Gastrocnemius medialis (tissue), 4 donors: ENCODE measurements at places on chromosomes 16 and 17.

DNA sequence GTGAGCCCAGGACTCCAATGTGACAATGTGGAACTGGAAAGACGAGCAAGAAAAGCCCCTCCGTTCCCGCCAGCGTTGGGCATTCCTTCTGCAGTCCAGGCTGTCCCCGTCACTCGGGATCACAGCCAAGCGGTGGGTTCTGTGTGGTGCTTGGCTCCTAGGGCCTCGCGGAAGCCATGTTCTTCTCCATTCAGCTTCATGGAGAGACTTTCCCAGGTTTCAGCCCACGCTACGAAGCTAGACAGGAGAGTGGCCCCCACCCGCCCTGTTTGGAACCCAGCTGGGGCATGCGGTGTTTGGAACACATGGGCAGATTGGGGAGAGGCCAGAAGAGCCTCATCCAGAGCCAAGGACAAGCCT lies 5.8 kb downstream of the LMF1 start:
- DNase-seq = no peak

DNA sequence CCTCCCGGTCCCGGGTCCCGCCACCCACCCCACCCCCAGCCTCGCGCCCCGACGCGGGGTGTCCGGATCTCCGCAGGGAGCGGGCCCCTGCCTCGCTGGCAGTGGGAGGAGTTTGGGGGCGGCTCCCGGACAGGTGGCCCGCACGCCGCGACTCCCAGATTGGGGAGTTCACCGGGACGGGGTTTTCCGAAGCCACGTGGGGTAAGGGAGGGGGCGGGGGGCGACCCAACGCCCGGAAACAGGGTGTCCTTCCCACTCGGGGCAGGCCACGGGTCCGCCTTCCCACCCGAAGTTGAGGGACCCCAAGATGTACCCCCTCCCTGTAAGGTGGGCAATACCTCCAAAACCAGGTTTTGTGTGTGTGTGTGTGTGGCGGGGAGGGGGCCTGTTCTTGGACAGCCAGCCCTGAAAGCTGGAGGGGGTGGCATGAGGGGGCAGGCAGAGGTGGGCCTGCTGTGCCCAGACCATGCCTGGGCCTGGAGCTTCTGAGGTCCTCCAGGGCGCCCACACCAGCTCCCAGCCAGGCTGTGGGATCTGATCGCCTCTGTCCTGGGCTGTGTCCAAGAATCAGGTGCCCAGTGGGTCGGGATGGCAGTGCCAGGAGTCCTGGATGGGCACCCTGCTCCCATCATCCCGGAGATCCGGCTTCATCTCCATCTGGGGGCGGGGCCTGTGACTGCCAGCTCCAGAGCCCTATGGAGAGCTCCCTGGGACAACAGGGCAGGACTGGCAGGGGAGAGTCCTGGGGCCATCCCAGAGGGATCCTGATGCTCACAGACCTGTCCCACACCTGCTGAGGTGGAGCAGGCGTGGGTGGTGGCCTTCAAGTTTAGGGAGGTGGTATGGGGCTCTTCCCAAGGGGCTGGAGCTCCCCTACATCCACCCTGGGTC lies 767 bp downstream of the SYNGR2 start:
- peak; percentile 71 for DNase-seq

- DNase-seq = no peak
Observed at GRCh38 chr17:38969281-38969680, 2.1 kb upstream of the FBXO47 start.

- DNase-seq = no peak
Observed at GRCh38 chr17:31915456-31916100, 14.1 kb upstream of the UTP6 start.

DNA sequence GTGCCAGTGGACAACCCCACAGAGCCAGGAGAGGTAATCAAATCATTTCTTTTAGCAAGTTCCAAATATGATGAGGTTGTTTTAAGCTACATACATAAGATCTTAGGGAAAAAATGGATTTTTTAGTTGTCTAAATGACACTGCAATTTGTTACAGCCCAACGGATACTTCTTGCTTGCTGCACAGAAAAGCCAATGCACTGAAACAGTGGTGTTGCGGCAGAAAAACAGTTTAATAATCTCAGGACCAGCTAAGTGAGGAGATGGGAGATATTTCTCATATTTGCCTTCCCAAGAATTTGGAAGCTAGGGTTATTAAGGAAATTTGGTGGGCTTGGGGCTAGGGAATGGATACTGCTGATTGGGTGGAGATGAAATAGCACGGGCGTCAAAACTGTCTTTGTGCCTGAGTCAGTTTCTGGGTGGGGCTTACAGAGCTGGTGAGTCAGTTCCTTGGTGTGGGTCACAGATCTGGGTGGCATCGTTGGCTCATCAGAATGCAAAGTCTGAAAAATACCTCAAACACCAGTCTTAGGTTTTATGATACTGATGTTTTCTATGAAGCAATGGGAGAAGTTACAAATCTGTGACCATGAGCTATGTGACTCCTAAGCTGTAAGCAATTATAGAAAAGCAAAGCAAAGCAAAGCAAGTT lies 255.4 kb downstream of the IRX3 start:
- no peak for DNase-seq

GRCh38 chr17:83082909-83083367 lies 3.5 kb downstream of the METRNL start:
- no peak for DNase-seq

DNA sequence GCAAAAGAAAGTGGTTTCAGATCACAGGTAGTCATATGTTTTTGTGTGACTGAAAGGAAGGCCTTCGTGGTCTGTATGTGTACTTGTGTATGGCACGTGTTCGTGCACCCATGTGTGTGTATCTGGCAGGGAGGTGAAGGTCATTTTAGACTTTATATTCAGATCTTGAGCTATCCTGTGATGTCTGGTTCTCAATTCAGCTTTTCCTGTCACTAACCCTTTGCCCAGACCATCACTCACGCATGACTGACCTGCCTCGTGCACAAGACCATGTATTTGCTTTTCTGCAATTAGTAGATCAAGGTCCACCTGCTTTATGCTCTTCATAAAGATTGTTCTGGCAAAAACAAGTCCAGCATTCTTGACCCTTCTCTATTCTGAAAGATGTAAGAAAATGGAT lies 139.7 kb upstream of the MAF start:
- no peak for DNase-seq

DNA sequence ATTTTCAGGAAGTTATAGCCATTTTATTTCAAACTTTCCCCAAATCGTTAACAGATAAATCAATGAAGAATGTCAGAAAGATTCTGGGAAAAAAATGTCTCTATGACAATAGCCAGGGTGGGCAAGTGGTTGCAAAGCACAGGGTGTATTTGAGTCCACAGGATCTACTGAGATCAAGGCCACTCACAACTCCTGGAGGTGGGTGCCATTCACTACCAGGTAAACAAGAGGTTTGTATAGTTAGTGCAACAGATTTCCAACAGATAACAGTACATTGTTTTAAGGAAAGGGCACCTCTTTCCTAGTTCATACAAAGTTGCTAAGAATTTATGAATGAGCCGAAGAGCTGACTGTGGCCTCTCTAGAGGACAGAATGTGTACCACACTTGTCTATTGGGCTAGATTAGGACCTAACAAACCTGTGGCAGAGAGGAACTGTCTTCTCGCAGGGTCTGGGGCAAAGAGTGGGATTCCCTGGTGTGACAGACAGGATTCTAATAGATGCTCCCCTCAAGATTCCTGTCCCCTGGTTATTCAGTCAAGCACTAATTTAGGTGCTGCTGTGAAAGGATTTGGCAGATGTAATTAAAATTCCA lies 52.0 kb upstream of the ZNF629 start:
- DNase-seq = no peak

GRCh38 chr16:20363191-20363590 lies 10.7 kb upstream of the UMOD start:
- DNase-seq = no peak

DNA sequence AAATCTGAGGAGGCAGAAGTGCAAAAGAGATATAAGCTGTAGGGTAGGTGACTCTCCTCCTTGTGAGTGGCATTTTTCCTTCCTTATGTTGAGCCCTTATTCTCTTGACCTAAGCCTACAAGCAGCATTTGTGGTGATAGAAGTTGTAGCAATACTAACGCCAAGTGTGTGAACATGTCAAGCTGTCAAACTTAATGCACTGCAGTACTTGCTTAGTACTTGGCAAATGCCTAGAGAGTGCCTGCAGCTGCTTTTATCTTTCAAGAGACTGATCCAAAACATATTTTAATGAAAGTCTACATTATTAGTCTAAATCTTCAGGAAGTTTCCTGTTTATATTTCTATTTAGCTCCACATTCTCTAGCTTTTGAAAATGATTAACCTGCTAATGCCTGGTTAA lies 83.2 kb downstream of the CNTNAP4 start:
- DNase-seq = no peak

GRCh38 chr16:71896764-71897368 lies 1.5 kb downstream of the IST1 start:
- no peak for DNase-seq

GRCh38 chr16:81817789-81818567 lies 38.9 kb downstream of the PLCG2 start:
- no peak for DNase-seq

DNA sequence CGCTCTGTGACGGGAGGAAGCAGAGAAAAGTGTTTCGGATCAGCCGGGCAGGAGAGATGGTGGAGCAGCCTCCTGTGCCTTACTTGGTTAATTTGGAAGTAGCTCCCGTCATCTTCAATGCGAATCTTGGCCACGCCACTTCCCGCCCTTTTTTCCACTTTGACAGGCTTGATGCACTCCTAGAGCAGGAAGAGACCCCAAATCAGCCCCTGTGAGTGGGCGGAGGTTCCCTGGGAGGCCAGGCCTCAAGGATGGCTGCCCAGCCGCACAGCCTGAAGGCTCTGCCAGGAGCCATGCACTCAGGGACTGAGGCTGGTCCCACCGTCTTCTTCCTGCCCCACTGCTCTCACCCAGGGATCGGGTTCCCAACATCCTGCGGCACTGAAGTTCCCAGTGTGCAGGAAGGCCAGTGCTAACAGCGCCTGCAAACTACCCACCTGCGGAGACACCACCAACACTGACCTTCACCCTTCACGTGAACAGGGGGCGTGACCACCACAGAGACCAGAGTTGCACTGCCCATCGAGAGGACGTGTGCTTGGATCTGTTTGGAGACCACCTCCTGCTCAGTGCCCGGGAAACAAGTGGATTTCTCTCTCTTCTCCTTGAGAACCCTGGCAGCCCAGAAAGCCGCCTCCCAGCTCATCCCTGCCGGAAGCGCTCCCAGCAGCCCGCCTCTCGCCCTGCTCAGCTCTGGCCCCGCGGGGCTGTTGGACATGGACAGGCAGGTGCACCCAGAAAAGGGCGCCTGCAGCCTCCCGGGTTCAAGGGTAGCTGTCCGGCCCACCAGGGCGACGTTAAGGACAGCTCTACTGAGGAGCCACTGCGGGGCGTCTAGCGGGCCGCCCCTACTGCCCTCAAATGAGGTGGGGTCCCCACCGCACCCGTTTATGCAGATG lies 988 bp downstream of the CIAO3 start:
- DNase-seq = no peak

- DNase-seq = no peak
Observed at GRCh38 chr17:62998665-62999393, 32.8 kb downstream of the TANC2 start.
